ENCODE measurements at places on chromosomes 3 and 15.

DNA sequence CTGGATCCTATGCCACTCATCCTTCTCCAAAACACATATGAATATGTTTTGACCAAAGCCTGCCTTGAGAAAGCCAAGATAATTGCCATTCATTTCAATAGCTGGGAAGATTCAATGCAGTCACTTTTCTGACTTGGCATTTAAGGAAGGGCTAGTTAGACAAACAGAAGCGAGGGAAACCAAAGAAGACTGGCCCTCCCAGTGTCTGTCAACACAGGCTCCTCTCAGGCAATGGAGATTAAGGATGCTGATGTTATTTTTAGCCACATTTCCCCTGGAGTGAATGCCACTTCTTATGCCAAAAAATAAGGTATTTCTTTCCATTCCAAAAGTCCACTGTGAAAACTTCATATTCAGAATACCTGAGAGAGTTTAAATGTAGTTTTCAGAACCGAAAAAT is 101.7 kb downstream of the P3H2 start:
- DNase-seq = no peak

DNA sequence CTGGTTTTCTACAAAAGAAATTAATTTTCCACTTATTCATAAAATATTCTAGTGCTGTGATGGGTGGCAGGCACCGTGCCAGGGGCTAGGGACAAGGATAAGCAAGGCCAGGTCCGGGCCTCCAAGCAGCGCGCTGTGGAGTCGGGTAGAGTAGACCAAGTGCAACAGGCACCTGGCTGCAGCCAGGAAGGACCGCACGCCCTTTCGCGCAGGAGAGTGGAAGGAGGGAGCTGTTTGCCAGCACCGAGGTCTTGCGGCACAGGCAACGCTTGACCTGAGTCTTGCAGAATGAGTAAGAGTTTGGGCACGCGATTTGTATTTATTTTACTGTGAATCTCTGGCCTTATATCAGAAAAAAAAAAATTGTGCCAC is at the start of gene CASR:
Gene CASR, plus strand, starts transcription at position 148 of the 372 bp plus-strand sequence. CDS start 70,522 bp downstream, outside the sequence.
- DNase-seq = no peak

GRCh38 chr3:32782407-32782806 is 35.4 kb upstream of the TRIM71 start:
- no peak for DNase-seq

DNA sequence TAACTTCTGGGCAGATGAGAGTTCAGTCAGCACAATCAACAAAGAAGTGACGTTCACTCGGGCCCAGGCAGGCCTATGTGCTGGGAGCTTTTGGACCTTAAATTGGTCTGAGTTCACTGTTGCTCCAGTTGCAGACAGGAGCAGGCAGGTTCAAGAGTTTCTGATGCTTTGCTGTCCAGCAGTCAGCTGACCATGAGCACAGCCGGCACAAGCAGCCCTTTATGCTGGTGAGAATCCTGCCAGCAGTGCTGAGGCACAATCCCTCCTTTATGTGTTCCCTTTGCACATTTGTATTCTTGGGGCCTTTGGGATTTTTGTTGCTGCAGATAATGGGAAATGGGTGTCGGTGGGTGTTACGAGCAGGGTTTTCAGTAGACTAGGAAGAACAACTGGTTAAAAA is 81.2 kb upstream of the GOLGA8J start:
- no peak for DNase-seq

DNA sequence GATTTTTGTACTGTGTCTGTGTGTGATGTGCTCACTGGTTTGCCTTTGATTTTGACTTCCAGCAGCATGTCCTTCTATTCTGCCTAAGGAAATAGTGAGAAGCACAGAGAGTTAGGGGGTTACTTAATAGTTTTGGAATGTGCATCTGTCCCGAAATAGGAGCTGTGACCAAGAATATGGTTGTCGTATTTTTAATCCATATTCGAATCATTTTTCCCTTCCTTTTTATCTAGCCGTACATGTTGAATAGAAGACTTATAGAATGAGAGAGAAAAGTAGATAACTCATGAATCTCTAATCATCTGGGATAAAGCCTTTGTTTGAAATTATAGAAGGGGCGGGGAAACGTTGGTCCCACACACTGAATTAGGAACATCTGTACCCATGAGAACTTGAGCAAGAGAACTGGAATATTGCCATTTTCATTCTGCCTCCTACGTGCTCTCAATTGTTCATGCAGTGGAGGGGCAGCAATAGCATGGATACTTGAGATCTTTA is 23.6 kb downstream of the CRTC3 start:
- peak; percentile 90 for DNase-seq

GRCh38 chr15:74783072-74783807 is 1.4 kb downstream of the CSK start:
- DNase-seq = no peak

GRCh38 chr3:30112902-30113484 is 493.4 kb upstream of the TGFBR2 start:
- DNase-seq = peak; percentile 36

- no peak for DNase-seq
These were observed 7.6 kb upstream of the SEMA7A start for GRCh38 chr15:74441248-74441941.

GRCh38 chr15:29636140-29636539 is 186.1 kb downstream of the TJP1 start:
- no peak for DNase-seq

- no peak for DNase-seq
These were observed 3.7 kb downstream of the CBLB start for GRCh38 chr3:105865016-105865623.

GRCh38 chr3:154953538-154953937 is 126.6 kb upstream of the MME start:
- DNase-seq = no peak
